ENCODE measurements at places on chromosomes 4 and X. TPM values are rescaled to one million over a fixed set of nuclear protein-coding genes. Genes with fewer than 3 reads are reported as not detected.

GRCh38 chr4:107318078-107318477 lies 282.0 kb upstream of the DKK2 start:
- H3K36me3 ChIP-seq = no peaks in the 10 kb centered on the region
- no peak overlapping the region for H3K27ac ChIP-seq
- no peaks in the 10 kb centered on the region for H3K27me3 ChIP-seq
- H3K4me3 ChIP-seq = no peak overlapping the region
- DNase-seq = no peak

The RELL1 gene
- 6.8 TPM for polyA plus RNA-seq

GRCh38 chr4:139401368-139401767 lies 52.6 kb upstream of the RAB33B start:
- no peaks in the 10 kb centered on the region for H3K27me3 ChIP-seq
- no peak overlapping the region for H3K27ac ChIP-seq
- H3K4me1 ChIP-seq = no peaks in the 10 kb centered on the region

The SASH3 gene
- polyA plus RNA-seq = 8.7 TPM

The CPLX1 gene
- not detected for polyA plus RNA-seq

- no peaks in the 10 kb centered on the region for H3K27me3 ChIP-seq
- H3K27ac ChIP-seq = no peak overlapping the region
- DNase-seq = no peak
- H3K36me3 ChIP-seq = no peaks in the 10 kb centered on the region
- H3K4me3 ChIP-seq = no peak overlapping the region
Measured at GRCh38 chr4:123077330-123077729, 154.9 kb upstream of the NUDT6 start.

GRCh38 chr4:42678512-42678911 lies 21.6 kb upstream of the ATP8A1 start:
- no peak overlapping the region for H3K27ac ChIP-seq
- no peak overlapping the region for H3K4me3 ChIP-seq
- no peaks in the 10 kb centered on the region for H3K4me1 ChIP-seq
- no peak for DNase-seq
- H3K27me3 ChIP-seq = no peaks in the 10 kb centered on the region
- H3K36me3 ChIP-seq = no peaks in the 10 kb centered on the region

- no peaks in the 10 kb centered on the region for H3K36me3 ChIP-seq
- H3K27ac ChIP-seq = no peak overlapping the region
- H3K4me3 ChIP-seq = no peak overlapping the region
- H3K4me1 ChIP-seq = no peaks in the 10 kb centered on the region
- no peak for DNase-seq
Measured at GRCh38 chr4:1676605-1677525, 7.2 kb downstream of the FAM53A start.

The TTC29 gene
- not detected for polyA plus RNA-seq

- H3K36me3 ChIP-seq = no peaks in the 10 kb centered on the region
- no peaks in the 10 kb centered on the region for H3K27me3 ChIP-seq
- H3K27ac ChIP-seq = no peak overlapping the region
- no peak overlapping the region for H3K4me3 ChIP-seq
- DNase-seq = peak; percentile 18
Measured at GRCh38 chrX:151393514-151393913, 3.5 kb upstream of the VMA21 start.

DNA sequence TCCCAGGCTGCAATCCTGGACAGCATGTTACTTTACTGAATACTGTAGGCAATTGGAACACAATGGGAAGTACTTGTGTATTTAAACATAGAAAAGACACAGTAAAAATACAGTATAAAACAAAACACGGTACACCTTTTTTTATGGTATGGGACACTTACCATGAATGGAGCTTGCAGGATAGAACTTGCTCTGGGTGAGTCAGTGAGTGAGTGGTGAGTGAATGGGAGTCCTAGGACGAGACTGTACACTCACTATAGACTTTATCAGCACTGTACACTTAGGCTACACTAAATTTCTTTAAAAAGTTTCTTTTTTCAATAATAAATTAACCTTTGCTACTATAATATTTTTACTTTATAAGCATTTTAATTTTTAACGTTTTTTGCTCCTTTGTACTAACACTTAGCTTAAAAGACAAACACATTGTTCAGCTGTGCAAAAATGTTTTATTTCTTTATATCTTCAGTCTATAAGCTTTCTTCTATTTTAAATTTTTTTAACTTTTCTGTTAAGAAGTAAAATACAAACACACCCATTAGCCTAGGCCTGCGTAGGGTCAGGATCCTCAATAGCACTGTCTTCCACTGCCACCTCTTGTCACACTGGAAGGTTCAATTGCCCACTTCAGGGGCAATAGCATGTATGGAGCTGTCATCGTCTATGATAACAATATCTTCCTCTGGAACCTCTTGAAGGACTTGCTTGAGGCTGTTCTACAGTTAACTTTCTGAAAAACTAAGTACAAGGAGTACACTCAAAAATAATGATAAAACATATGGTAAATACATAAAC lies 293.5 kb upstream of the FSTL5 start:
- H3K27ac ChIP-seq = no peak overlapping the region
- no peaks in the 10 kb centered on the region for H3K27me3 ChIP-seq
- no peak overlapping the region for H3K4me3 ChIP-seq
- H3K4me1 ChIP-seq = no peaks in the 10 kb centered on the region
- DNase-seq = no peak

GRCh38 chr4:7941965-7942496 lies 2.4 kb upstream of the AFAP1 start:
- H3K4me1 ChIP-seq = peaks cover 2% of the 10 kb centered on the region
- no peaks in the 10 kb centered on the region for H3K36me3 ChIP-seq
- peak; percentile 32 for DNase-seq
